ENCODE measurements at places on chromosomes 7 and 10. TPM values are rescaled to one million over a fixed set of nuclear protein-coding genes. Genes with fewer than 3 reads are reported as not detected.

Gene CPA5
- total RNA-seq, result not detected

Gene JAKMIP3
- 0.20 TPM for total RNA-seq

Gene LAMB1
- total RNA-seq, result 315 TPM

Gene ATP6V0E2
- total RNA-seq, result 13.3 TPM

Gene SHH
- total RNA-seq, result under 0.01 TPM

Gene CALML3
- total RNA-seq, result not detected

Gene CNNM1
- not detected for total RNA-seq

Gene ANKRD1
- 350 TPM for total RNA-seq

Gene SORBS1
- 1.1 TPM for total RNA-seq

Gene CUZD1
- total RNA-seq, result 0.20 TPM

Gene HOXA7
- total RNA-seq, result 1.5 TPM

Gene CHAT
- total RNA-seq, result not detected

Gene LRRC18
- not detected for total RNA-seq

Gene ANKRD22
- total RNA-seq, result not detected

Gene SEMA3C
- 6.1 TPM for total RNA-seq

DNA sequence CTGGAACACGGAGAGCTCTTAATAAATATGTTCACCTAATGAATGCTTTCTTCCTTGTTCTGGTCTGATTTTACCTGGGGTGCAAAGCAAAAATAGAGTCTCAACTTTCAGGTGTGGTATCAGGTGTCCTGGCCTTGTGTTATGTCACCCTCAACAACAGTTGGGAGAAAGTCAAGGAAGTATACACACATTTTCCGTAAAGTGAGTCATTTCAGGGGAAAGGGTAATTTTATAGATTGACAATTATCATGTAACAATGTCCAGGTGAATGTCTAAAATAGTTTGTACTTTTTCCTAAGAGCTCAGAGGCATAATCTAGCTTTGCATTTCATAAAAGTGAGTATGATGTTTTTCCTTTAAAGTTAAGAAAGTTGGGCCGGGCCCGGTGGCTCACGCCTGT is 287.4 kb downstream of the SKIDA1 start:
- DNase-seq, result no peak

DNA sequence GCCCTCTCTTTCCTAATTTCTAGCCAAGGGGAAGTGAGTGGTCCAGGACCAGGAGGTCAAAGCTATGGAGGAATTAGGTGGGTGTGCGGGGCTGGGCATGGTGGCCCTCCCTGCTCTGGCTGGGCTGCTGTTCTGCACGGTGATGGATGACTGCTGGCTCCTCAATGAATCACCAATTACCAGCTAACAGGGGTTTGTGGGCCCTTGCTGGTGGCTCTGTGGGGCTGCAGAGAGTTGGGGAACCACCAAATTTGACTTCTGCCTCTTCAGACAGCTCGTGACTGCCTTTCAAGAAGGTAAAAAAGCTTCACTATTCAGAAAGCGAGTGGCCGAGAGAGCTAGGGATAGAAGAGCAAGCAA is 35.0 kb upstream of the HABP2 start:
- no peak for DNase-seq

- peak; percentile 8 for DNase-seq
These were observed 44.2 kb upstream of the PRSS58 start for GRCh38 chr7:142301923-142302550.

- DNase-seq, result peak; percentile 79
These were observed 55.1 kb downstream of the CYCS start for GRCh38 chr7:25069900-25070443.

DNA sequence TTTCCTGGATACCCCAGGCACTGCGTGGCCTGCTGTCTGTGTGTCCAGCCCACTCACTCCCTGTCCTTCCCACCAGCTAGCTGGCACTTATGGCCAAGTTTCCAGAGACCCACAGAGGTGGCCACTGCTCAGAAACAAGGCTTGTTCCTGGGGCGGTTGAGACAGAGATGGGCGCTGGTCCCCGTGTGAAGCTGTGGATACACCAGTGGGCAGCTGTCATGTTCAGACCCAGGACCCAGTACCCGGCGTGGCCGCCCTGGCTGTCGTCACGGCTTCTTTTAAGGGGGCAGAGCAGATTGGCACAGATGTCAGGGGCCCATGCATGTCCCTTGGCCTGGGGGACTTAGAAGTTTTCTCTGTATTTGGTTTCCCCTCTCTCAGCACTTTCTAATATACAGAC is 36.3 kb downstream of the FOXL3 start:
- no peak for DNase-seq

DNA sequence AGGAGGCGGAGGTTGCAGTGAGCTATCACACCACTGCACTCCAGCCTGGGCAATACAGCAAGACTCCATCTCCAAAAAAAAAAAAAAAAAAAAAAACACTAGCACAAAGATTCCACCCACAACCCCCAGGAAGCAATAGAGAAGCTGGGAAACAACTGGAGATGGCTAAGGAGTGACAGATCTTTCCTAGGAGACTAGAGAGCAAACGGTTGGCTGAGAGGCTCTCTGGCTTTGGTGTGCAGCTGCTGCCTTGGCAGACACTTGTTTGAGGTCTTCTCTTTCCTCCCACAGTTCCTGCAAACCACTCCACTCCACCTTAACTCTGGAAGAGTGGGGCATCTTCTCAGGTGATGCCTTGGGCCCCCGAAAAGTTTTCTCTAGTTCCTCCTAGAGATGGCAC is 78.5 kb upstream of the LANCL2 start:
- DNase-seq, result no peak

DNA sequence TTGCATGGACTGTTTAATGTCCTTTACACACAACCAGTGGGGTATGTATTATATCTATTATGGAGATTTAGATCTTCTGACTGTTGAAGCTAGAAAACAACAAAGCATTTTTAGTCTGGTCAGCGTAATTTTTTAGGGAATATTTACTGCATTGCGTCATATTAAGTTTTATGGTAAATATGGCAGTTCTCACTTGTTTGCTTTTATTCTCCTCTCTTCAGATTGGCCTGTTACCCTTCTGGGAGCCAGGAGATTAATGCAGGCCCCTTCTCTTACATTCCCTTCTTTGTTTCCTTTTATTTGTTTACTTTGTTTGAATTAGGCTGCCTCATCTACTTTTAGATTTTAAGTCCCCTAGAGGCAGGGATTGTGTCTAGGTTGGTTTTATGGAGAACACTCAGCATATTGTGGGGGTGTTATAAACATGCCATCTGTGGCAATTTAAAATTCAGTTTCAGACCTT is 13.8 kb downstream of the UBE2D1 start:
- DNase-seq, result no peak

- peak; percentile 79 for DNase-seq
These were observed 157.2 kb upstream of the ZNF92 start for GRCh38 chr7:65216469-65216868.

- peak; percentile 60 for DNase-seq
These were observed 3.1 kb upstream of the HOXA4 start for GRCh38 chr7:27133409-27134231.

DNA sequence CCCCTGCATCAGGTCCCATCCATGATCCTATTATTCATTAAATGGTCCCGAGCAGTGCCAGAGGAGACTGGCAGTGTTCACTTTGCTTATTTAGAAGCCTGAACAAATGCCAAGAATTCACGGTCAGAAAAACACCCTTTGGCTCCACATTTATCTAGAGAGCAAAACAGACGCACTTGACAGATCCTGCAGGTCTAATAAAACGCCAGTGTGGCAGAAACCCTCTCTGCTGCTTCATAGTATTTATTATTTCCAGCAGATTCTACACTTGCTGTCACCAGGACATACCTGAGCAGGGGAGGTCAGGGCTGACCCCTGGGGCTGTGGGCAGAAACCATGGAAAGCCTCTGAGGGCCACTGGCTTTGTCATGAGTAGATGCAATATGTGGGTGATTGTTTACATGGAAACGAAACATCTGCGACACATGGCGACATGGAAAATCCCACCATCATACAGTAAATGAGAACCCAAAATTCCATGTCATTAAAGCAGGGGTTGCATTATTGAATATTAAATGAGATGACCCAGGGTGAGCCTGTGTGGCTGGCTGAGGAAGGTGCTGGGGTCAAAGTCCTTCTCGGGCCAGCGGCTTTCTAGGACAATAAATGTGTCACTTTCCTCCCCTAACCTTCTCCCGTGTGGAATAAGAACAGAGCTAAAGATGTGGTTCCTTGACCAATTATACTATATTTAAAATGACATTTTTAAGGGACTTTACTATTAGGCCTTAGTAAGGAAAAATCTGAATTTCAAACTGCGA is 205.9 kb upstream of the SVIL start:
- peak; percentile 61 for DNase-seq

DNA sequence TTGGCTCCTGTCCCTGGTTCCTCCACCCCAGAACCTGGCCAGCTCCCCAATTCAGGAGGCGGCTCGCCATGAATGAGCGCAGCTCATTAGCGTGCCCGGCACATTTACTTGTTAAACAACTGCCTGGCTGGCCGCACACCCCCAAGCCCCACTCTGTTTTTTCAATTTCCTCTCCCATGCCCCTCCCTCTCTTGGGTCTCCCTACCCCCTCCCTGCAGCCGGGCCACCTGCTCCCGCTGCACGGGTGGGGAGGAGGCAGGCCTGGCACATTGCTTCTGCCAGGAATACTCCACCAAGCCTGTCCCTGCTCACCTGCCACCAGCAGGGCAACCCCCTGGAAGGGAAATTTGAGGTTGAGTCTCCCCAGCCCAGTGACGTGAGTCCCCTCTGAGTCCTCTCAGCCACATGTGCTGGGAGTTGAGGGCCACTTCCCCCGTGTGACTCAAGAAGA is 2.5 kb upstream of the SLIT1 start:
- no peak for DNase-seq

- DNase-seq, result peak; percentile 56
These were observed at the start of gene DENND11 for GRCh38 chr7:141702047-141702567. Gene DENND11 (minus strand): TSS chr7:141702166. CDS start chr7:141702153, 13 bp downstream.

GRCh38 chr10:59891349-59891748 is 15.0 kb downstream of the CCDC6 start:
- DNase-seq, result no peak

GRCh38 chr7:33286501-33286900 is 157.1 kb downstream of the BBS9 start:
- DNase-seq, result no peak

DNA sequence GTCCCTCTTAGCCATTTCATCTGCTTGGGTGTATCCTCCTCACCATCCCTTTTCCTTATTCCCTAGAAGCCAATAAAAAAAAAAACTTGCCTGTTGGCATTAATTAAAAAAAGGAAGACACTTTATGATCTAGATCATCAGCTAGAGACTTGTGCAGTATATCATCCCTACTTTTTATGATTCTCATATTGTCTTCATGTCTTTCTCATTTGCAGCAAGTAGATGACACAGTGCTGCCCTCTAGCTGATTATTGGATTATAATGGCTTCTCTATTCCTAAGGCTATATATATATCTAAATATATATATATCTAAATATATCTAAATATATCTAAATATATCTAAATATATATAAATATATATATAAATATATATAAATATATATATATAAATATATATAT is 272.4 kb upstream of the LRGUK start:
- peak; percentile 69 for DNase-seq

DNA sequence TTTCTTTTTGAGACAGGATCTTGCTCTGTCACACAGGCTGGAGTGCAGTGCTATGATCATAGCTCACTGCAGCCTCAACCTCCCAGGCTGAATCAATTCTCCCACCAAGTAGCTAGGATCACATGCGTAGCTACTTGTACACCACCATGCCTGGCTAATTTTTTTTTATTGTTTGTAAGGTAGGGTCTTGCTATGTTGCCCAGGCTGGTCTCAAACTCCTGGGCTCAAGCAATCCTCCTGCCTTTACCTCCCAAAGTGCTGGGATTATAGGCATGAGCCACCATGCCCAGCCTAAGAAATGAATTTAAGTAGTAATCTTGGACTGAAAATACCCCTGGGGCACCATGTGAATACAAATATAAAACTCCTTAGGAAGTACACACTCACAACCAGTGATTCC is 5.8 kb downstream of the NUDT13 start:
- DNase-seq, result no peak

GRCh38 chr10:68154211-68154497 is 44.9 kb downstream of the MYPN start:
- DNase-seq, result peak; percentile 5

DNA sequence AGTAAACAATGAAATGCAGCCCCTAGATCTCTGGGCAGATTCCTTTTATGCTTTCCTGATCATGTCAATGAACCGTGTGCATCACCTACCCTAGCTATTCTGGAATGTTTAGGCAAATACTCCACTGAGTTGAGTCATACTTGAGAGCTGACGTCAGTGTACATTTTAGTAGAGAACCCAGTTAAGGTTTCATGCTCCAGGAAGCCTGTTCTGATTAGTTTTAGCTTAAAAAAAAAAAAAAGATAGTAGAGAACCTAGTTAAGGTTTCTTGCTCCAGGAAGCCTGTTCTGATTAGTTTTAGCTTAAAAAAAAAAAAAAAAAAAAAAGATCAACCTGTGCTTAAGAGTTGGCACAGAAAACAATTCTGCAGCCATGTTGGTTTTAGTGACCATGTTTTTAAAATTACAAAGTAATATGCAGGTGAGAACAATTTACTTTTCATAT is 3.7 kb upstream of the MCU start:
- peak; percentile 76 for DNase-seq
